ENCODE measurements at places on chromosomes 3 and 15.

DNA sequence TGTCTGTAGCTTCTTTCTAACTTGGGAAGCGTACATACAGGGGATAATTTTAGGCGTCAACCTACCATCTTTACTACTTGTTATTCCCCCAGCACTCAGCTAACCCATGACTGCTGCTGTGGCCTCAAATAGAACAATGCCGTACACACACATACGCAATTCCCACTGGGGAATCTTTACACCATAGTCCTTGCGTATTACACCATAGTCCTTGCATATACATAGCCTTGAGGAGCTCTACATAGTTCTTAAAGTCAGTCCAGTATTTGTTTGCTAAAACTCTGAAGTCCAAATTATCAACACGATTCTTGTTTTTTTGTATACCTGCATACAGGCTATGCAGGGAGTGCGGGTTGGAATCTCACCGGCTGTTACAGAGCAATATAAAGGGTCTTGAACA lies 67.2 kb downstream of the CGNL1 start:
- no peak for DNase-seq

GRCh38 chr3:37957539-37957936 lies 33.0 kb upstream of the VILL start:
- DNase-seq = no peak

DNA sequence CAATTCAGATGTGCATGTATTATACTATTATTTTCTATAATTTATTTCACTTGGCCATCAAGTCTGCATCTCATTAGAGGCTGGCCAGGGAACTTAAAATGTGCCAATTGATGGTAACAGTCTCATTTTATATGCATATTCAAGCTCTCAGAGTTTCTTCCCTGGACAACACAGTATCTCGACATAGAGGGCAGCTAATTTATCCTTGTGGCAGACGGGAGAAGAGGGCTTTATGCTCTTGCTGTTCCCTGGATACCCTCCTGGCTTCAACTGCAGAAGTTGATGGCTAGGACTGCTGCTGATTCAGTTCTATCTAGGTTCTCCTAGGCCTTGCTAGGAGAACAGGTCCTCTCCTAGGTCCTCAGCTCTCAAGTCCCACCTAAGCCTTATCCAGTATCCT lies 99.1 kb upstream of the NPHP3 start:
- no peak for DNase-seq

- DNase-seq = no peak
These were observed 88.3 kb downstream of the FHIT start for GRCh38 chr3:61162965-61163364.

DNA sequence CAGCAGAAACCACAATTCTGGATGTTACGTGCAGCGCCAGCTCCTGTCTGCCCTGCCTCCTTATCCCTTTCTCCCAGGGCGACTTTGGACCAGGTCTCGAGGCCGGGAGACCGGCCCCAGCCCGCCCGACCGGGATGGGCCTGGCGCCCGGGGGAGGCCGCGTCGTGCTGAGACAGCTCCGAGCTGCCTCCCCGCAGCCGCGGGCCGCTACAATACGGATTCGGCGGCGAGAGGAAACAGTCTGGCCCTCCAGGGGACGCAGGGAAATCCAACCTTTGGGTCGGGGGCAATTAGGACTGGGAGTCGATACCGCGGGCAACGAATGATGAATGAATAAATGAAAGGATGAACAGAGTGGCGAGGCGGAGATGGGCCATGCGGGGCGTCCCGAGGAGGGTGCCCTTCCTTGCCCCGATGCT lies 537 bp downstream of the GRAMD2A start:
- DNase-seq = no peak

DNA sequence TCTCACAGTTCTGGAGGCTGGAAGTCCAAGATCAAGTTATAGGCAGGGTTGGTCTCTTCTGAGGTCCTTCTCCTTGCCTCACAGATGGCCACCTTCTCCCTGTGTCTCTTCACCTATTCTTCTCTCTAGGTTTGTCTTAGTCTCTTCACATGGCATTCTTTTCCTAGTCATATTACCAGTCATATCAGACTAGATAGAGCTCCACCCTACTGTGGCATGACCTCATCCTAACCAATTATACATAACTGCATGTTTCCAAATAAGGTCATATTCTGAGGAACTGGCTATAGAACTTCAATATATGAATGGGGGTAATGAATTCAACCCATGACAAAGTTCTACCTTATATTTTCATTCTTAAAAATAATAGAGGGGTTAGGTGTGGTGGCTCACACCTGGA lies 196.4 kb upstream of the UBE3A start:
- DNase-seq = no peak

DNA sequence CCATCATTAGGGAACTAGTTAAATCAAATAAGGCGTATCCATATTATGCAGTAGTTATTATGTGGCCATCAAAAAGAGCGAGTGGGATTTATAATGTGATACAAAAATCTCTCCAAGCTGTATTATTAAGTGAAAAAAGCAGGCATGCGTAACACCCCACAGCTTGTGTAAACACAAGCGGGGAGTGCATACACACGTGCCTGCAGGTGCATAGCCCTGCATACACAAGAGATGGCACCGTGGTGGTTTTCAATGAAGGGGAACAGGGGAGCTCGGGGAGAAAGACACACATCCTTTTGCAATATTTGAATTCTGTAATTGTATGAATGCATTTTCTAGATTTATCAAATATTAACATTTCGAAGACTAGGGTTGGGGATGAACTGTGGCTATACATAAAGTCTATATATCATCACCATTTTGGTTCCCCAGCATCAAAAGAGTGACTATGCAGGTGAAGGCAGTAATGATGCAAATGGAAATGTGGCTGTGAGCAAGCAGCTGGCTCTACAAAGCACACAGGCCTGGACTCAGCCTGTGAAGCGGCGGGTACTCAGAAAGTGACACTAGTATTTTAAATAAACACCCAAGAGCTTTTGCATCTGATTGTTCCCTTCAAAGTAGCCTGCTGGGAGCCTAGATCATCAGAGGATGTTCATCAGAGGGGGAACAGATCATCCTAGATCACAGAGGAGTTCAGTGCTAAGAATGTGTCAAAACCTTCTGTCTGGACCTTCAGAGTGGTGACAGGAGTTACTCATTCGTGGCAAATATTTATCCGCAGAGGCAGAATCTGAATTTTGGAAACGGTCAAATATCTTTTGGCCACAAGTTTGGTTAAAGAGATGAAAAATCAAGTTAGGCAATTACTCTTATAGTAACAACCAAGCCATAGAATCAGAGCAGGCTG lies 9.4 kb upstream of the KIF7 start:
- no peak for DNase-seq

GRCh38 chr3:192918275-192918588 lies 576 bp upstream of the MB21D2 start:
- DNase-seq = no peak

DNA sequence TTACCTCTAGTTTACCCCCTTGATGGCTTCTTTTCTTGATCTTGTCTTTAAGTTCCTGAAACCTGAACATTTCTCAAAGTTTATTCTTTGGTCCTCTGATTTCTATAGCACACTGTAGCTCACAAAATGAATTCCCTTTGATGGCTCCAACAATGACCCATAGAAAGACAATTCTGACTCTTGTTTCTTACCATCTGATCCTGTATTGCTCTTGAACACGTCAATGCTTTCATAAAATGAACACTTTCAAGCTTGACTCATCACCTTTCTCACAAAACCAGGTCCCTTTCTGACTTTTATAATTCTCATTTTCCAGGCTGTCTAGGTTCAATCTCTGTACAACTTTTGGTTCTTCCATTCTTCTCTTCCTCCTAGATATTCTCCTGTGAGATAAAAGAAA lies 5.7 kb upstream of the GAP43 start:
- no peak for DNase-seq

DNA sequence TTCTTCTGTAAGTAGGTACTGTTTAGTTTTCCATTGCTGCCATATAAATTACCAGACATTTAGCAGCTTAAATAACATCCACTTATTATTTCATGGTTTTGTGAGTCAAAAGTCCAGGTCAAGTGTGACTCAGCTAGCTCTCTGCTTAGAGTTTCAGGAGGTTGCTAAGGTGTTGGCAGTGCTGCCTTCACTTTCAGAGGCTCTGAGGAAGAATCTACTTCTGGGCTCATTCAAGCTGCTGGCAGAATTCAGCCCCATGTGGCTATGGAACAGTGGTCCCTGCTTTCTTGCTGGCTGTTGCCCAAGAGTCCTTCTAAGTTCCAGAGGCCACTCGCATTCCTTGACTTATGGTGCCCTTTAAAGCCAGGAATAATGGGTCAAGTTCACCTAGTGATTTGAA lies 4.5 kb downstream of the CFAP44 start:
- no peak for DNase-seq

GRCh38 chr3:185559706-185560090 lies 7.3 kb upstream of the LIPH start:
- DNase-seq = no peak

- DNase-seq = no peak
These were observed 1.7 kb downstream of the SEMA3F start for GRCh38 chr3:50156549-50157493.

Measured in suppressor macrophage (primary cell).